ENCODE measurements at places on chromosomes 11 and 22.

- DNase-seq = no peak
Observed at GRCh38 chr11:76615950-76616349, 54.6 kb downstream of the LRRC32 start.

DNA sequence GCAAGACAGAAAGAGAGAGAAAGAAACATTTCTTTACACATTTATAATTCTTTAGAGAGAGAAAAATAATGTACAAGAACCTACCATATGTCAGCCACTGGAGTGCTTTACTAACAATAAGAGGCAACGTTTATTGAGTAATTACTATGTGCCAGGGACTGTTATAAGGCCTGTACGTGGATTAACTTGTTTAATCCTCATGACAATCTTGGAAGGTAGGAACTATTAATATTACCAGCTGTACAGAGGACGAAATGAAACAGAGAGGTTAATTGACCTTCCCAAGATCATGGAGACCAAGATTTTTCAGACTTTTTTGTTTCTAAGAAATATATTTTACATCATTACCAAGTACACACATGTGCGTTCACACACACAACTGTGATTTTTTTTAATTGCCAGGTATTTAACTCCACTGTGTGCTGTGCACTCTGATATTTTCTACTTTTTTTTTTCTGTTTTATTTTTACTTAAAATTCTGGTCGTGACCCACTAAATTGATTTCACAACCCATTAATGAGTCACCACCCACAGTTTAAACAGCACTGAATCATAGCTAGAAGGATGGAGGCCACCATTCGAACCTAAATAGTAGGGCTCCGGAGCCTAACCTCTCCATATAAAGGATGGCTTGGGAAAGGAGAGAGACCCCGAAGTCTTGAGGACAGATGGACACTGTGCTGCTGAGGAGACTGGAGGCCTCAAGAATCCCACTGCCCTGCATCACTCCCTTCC is 21.4 kb downstream of the CREB3L1 start:
- no peak for DNase-seq

DNA sequence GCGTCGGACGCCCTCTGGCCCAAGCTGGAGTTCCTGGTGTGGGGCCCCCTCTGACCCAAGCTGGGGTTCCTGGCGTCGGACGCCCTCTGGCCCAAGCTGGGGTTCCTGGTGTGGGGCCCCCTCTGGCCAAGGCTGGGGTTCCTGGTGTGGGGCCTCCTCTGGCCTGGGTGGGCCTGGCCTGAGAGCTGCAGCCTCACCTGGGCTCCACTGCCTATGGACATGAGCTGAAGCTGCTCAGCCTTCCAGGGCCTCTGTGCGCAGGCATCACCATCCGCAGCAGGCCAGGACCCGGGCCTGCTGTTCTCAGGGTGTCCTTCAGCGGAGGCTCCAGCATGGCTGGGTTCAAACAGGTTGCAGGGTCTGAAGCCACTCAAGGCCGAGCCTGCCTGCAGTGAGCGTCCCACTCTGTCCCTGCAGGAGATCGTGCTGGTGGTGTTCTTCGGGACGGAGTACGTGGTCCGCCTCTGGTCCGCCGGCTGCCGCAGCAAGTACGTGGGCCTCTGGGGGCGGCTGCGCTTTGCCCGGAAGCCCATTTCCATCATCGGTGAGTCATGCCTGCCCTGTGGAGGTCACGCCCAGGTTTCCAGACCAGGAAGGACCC is 125.5 kb downstream of the KCNQ1 start:
- DNase-seq = no peak

GRCh38 chr11:4040461-4040860 is 54.1 kb upstream of the RRM1 start:
- no peak for DNase-seq

- DNase-seq = no peak
Observed at GRCh38 chr22:37174964-37175363, 13.1 kb downstream of the C1QTNF6 start.

DNA sequence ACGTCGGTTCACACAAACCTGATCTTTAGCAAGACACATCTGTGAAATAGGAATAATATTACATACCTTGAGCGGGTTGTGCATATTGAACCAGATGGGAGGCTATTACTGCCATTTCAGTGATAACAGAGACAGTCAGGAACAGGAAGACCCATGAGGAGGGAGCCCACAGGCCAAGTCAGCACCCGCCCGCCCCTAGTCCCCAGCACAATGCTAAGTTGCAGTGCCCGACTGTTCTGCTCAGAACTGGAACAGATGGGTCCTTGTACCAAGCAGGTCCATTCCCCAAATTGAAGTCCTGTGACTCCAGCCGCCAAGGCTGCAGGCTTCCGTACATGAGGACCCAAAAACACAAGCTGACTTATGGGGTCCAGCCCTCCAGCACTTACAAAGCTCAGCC is 9.3 kb downstream of the CXCR5 start:
- DNase-seq = no peak

- no peak for DNase-seq
Observed at GRCh38 chr11:116499396-116500003, 273.3 kb downstream of the BUD13 start.

GRCh38 chr22:39651053-39651996 is 80.8 kb downstream of the CACNA1I start:
- no peak for DNase-seq

- DNase-seq = no peak
Observed at GRCh38 chr11:59849129-59849528, 3.8 kb upstream of the CBLIF start.

DNA sequence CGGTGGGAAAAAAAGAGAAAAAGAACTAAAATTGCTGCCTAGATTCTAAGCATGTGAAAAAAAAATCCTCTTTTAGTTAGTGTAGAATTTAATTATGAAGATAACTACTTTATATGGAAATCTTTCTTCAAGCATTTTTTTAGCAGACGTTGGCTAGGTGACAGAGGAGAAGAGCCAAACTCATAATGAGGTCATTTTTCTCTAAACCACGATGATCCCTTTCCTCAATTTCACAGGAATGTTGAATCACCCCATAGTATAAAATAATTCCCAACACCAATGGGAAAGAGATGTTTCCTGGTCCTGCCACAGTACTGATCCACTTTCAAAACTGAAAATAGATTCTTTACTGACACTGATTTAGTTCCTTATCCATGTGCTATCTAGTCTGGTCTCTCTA is 319.8 kb downstream of the DLG2 start:
- no peak for DNase-seq

DNA sequence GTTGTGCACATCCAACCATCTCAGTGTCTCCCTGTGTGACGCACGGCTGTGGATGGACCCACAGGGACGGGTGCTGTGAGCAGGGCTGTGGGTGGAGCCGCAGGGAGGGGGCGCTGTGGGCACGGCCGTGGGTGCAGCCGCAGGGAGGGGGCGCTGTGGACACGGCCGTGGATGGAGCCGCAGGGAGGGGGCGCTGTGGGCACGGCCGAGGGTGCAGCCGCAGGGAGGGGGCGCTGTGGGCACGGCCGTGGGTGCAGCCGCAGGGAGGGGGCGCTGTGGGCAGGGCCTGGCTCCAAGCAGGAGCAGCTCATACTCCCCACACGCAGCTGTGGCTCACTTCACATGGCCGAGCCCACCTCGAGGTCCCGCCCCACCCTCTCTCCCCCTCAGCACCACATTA is 6.0 kb upstream of the MAPK11 start:
- peak; percentile 52 for DNase-seq

DNA sequence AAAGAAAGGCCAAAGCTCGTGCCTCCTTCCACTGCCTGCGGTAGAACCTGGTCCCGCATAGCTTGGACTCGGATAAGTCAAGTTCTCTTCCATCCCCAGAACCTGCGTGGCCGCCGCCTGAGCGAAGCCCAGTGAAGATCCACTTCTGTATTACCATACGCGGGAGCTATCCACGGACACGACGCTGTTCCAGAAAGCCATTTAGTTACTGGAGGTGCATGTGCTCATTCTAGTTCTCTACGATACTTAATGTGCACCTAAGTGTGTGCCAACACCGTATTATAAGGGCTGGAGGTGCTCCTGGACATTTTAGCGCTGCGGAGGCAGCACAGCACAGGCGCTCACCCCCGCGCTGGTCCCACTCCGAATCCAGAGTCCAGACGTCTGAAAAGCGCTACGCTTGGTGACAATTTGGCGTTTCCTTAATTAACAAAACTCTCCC is 1.4 kb downstream of the WT1 start:
- DNase-seq = no peak

DNA sequence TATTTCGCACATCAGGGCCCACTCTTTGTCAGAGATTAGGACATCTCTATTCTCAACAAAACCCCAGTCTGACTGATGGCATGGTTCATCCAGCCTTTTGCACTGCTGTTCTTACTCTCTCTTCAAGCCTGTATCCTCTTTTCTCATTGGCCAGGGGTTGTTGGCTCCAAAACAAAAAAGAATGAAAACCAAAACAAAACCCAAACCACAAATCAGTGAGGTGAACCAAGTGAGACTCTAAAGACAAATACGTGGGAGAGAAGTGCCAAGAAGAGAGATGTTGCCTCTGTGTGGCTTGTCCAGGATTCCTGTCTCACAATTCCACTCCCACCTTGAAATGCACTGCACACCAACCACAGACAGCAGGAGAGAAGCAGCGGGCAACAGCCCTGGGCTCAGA is 278.9 kb upstream of the NARS2 start:
- no peak for DNase-seq

DNA sequence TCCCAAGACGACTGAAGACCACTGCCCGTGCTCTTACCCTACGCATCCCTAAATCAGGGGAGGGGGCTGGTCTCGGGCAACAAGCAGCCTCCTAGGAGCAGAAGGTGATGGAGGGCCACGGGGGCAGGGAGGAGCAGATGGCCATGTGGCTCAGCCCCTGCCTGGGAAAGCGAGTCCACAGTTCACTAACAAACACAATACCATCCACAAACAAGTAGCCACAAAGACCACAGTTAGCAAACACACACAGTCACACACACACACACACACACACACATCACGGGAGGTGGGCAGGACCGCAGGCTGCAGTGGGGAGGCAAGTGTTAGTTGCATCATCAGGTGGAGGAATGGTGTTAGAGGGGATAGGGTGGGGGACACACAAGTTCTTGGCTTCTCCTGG is 13.2 kb upstream of the FXYD2 start:
- no peak for DNase-seq

DNA sequence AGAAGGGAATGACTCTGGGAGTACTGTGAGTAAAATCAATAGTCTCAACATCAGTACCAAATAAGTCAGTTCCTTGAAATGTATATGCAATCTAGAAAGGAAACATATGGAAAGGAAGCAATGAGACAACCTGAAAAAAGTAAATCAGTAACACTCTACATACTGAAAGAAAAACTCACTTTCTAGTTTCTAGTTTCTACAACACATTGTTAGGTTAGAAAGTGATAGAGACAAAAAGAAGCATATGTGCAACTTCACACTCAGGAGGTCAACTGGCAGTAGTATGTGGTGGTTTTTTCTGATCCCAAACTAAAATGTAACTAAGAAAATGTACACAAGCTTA is 156.5 kb upstream of the SOX6 start:
- no peak for DNase-seq

DNA sequence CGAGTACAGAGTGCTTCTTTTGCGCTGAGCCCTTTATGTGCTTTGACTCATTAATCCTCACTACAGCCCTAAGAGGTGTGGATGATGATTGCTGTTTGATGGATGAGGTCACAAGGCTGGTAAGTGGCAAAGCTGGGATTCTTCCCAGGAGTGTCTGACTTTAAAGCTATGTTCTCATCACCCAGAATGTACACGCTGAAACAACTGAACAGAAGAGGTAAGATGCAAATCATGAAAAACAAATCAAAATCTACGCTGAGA is 37.7 kb upstream of the CREB3L1 start:
- no peak for DNase-seq

DNA sequence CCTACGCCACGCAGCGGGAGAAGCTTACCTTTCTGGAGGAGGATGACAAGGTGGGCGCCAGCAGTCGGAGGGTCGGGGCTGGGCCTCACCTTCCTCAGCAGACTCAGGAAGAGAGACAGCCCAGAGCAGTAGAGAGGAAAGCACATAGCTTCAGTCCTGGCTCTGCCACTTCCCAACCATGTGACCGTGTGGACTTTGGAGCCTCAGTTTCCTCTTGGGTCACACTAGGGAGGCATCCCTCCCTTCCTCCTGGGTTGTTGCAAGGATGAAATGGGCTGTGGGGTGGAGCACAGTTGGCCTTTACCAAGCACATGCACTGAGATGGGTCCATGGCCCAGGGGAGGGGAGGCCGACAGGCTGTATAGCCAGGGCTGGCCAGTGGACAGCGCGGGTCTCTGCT is 12.9 kb downstream of the DPP3 start:
- DNase-seq = no peak

DNA sequence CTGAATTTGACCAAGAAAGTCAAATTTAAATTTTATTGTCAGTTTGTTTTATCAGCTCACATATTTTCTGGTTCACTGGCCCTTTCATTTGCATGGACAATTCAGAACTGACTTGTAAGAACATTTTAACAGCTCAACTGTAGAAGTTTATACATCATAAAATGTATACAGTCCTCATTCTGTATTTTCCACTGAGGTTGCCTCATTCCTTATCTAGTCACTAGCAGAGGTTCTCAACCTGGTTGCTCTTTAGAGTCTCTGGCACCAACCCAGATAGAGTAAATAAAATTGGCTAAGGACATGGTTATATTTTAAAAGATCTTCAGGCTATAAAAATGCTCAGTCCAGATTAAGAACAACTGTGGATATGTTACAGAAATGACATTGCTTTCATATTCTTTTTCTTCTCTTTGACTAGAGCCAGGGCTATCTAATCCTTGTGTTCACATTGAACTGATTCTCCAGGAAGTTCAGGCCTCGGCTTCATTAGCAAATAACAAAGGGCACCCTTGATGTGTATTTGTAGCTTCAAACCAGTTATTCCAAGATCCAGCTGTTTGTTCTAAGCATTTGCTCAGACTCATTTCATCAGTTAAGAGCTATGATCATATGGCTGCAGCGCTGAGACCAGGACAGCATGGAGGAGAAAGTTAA is 782.5 kb downstream of the ETS1 start:
- DNase-seq = no peak

DNA sequence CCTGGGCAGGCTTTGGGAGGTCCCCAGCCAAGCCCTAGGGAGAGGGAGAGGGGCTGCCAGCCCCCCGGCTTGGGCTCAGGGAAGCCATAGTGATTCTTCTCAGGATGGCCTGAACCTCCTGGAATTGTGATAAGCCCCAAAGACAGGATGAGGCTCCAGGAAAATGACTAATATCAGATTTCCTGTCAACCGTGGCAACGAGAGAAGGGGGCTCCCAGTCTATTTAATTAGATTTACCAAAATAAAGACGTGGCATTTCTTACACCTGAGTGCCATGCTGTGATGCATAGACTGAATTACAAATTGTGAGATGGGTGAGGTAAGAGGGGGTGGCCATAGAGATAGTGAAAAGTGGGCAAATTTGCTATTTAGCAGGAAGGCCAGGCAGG is 20.4 kb downstream of the SERPINH1 start:
- DNase-seq = no peak

DNA sequence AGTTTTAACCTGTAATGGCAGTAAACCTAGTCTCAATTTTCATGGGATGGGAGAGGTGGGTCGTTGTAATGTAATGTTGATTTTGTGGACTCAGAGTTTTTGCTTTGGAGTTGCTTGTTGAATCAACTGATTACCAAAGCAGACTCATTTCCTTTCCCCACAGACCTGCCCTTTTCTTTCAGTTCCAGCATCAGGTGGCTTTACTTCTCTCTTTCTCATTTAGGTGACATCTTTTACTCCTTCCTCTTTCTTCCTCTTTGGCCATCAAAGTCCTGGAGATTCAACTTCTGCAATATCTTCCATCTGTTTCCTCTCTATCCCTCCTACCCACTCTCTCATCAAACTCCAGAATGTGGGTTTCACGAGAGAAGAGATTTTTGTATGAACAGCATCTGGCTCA is 313.9 kb downstream of the TMEM135 start:
- no peak for DNase-seq

- no peak for DNase-seq
Observed at GRCh38 chr22:39439170-39439569, 17.6 kb upstream of the MGAT3 start.
